Esophagus squamous epithelium (tissue), 5 donors: ENCODE measurements at places on chromosomes 12 and 14. TPM values are rescaled to one million over a fixed set of nuclear protein-coding genes. Genes with fewer than 3 reads are reported as not detected.
A peak's percentile ranks its signal among the peaks of the same experiment; 100 is the strongest.

DNA sequence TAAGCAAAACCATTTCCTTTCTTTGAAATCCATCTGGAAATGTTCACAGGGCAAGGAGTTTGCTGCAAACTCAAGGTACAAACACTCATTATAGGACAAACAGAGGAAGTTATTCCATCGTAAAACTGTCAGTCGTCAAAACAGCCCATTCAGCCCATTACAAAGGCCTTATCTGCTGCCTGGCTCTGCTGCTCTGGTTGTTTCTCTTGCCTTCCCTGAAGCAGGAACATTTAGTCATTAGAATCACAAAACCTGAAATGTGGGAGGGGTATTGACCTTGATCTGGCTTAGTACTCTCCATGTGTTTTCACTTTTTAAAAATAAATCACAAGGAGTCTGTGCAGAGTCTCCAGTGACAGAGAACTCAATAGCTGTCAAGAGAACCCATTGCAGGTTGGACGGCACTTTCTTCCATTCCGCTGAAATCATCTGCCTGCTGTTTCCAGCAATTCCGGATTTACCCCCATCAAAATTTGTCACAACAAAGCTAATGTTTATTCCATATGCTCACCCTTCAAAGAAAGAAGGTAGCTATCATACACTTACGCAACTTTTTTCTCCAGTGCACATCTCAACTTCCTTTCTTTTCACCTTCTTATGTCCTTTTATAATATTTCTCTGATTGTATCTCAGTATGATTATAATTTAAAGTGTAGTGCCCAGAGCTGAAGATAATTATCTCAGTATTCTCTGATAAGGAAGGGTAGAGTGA, 24.6 kb upstream of the ITPR2 start:
- no peak overlapping the region for H3K27ac ChIP-seq
- H3K27me3 ChIP-seq, result no peaks in the 10 kb centered on the region
- H3K4me1 ChIP-seq, result peaks cover 3% of the 10 kb centered on the region
- no peak overlapping the region for H3K4me3 ChIP-seq

DNA sequence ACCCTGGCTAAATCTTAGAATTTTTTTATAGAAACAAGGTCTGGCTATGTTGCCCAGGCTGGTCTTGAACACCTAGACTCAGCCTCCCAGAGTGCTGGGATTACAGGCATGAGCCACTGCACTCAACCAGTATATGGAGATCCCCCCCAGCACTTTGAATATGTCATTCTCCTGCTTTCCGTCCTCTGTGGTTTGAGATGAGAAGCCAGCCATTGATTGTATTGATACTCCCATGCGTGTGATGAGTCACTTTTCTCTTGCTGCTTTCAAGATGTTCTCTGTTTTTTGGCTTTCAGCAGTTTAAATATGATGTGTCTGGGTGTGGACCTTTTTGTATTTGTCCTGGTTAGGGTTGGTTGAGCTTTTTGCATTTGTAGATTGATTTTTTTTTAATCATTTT, 75.2 kb upstream of the DNM1L start:
- H3K36me3 ChIP-seq, result peaks cover 71% of the 10 kb centered on the region
- no peak for DNase-seq
- H3K4me1 ChIP-seq, result peaks cover 23% of the 10 kb centered on the region
- no peaks in the 10 kb centered on the region for H3K27me3 ChIP-seq
- no peak overlapping the region for H3K4me3 ChIP-seq

The AMN gene
- 24.0 TPM for total RNA-seq

GRCh38 chr12:112112409-112113133, 4.0 kb upstream of the NAA25 start:
- no peaks in the 10 kb centered on the region for H3K27me3 ChIP-seq
- H3K4me1 ChIP-seq, result peaks cover 16% of the 10 kb centered on the region
- no peak overlapping the region for H3K4me3 ChIP-seq
- H3K27ac ChIP-seq, result peak overlapping the region; percentile 95
- H3K36me3 ChIP-seq, result no peaks in the 10 kb centered on the region

The GALNT4 gene
- 6.8 TPM for total RNA-seq

DNA sequence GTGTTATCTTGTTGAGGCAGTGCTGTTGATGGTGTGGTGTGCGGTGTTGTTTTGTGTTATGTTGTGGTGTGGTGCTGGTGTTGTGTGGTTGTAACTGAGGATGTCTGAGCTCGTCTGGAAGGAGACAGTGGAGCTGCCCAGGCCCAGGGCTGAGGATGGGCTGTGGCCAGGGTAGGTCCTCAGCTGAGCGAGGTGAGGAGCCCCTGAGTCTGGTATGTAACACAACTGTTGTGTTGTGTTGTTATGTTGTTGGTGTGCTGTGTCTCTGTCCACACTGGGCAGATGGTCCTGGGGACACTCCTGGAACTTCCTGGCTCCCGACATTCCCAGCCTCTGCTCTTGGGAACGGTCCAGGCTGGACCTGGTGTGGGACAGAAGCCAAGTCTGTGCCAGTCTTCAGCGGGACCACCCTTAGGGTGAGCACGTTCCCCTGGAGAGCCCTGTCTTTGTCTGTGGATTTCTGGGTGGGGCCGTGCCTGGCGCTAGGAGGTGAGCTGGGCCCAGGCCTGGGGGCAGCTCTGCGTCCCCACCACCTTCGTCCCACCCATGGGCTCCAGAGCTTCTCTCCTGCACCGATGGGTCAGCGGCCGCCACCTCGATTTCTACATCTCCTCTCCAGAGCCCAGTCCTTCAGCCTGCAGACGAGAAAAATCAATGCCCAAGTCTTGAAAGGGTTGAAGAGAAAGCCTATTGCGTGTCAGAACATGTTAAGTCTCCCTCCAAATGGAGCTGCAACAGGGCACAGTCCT, 27.4 kb upstream of the SFSWAP start:
- H3K27ac ChIP-seq, result no peak overlapping the region
- no peaks in the 10 kb centered on the region for H3K36me3 ChIP-seq
- no peak overlapping the region for H3K4me3 ChIP-seq
- peaks cover 21% of the 10 kb centered on the region for H3K4me1 ChIP-seq
- no peak for DNase-seq

DNA sequence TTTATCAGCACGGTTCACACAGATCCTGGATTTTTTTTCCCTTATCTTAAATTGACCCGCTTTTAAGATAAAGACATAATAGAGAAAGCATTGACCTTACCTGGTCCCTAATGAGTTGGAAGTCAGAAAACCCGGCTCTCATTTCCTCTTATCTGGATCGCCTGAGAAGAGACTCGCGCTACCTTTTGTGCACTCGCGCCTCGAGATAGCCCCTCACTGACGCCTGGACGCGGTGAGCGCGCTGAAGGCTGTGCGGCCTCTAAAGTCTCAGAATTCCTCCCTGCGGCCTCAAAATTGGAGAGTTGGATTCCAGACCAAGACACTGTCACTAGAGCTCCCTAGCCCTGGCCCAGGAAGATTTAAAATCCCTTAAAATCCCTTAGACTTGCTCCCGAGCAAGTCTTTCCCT, 7.0 kb downstream of the NKX2-1 start:
- no peaks in the 10 kb centered on the region for H3K36me3 ChIP-seq
- H3K4me1 ChIP-seq, result peaks cover 18% of the 10 kb centered on the region
- H3K27ac ChIP-seq, result no peak overlapping the region
- peaks cover 29% of the 10 kb centered on the region for H3K27me3 ChIP-seq
- no peak overlapping the region for H3K4me3 ChIP-seq
- DNase-seq, result no peak

GRCh38 chr14:60514741-60515491, 6.0 kb downstream of the SIX6 start:
- H3K27me3 ChIP-seq, result peaks cover 30% of the 10 kb centered on the region
- peak overlapping the region; percentile 22 for H3K4me3 ChIP-seq
- H3K36me3 ChIP-seq, result no peaks in the 10 kb centered on the region
- peaks cover 14% of the 10 kb centered on the region for H3K4me1 ChIP-seq
- no peak overlapping the region for H3K27ac ChIP-seq

GRCh38 chr14:101865288-101865687, 99.1 kb upstream of the DYNC1H1 start:
- peaks cover 3% of the 10 kb centered on the region for H3K36me3 ChIP-seq
- H3K27me3 ChIP-seq, result no peaks in the 10 kb centered on the region
- no peak overlapping the region for H3K27ac ChIP-seq
- no peak overlapping the region for H3K4me3 ChIP-seq
- no peak for DNase-seq

The EGLN3 gene
- total RNA-seq, result 35.1 TPM

The CEBPE gene
- total RNA-seq, result not detected

- no peak overlapping the region for H3K4me3 ChIP-seq
- no peak overlapping the region for H3K27ac ChIP-seq
- peaks cover 5% of the 10 kb centered on the region for H3K4me1 ChIP-seq
- no peaks in the 10 kb centered on the region for H3K36me3 ChIP-seq
- no peaks in the 10 kb centered on the region for H3K27me3 ChIP-seq
Measured at GRCh38 chr12:108101605-108102175, 27.4 kb upstream of the WSCD2 start.

The RESF1 gene
- total RNA-seq, result 40.9 TPM

DNA sequence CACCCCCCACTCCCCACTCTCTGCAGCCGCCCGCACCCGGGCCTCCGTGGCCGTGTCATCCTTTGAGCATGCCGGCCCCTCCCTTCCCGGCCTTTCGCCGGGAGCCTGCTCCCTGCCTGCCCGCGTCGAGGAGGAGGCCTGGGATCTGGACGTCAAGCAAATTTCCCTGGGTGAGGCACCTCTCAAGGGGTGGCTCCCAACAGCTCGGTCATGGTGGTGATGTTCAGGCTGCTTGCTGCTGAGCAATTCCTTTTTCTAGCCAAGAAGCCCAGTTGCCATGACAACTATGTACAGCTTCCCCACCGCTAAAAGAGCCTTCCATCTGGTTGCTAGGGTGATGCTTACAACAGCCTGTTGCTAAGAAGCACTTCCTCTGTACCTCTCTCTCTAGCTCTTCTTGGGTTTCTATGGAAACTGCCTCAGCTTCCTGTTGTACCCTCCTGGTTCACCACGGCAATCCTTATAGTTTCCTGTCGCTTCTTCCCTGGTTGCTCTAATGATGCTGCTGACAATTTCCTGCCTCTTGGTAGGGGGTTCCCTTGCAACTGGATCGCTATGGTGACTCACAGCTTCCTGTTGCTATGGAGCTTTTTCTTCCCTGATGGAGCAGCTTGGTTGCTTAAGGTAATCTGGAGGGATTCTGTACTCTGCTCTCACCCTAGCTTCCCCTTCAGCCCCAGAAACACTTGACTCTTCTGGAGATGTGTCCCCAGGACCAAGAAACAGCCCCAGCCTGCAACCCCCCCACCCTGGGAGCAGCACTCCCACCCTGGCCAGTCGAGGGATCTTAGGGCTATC, 11.0 kb downstream of the ZNF219 start:
- H3K27me3 ChIP-seq, result no peaks in the 10 kb centered on the region
- peaks cover 20% of the 10 kb centered on the region for H3K36me3 ChIP-seq

The ASCL1 gene
- total RNA-seq, result not detected

- peaks cover under 1% of the 10 kb centered on the region for H3K36me3 ChIP-seq
- H3K4me1 ChIP-seq, result peaks cover 3% of the 10 kb centered on the region
- peak overlapping the region; percentile 94 for H3K27ac ChIP-seq
- DNase-seq, result peak; percentile 49
- H3K27me3 ChIP-seq, result no peaks in the 10 kb centered on the region
Measured at GRCh38 chr12:10211940-10212738, 538 bp upstream of the GABARAPL1 start.

The GNG2 gene
- total RNA-seq, result 1.5 TPM

DNA sequence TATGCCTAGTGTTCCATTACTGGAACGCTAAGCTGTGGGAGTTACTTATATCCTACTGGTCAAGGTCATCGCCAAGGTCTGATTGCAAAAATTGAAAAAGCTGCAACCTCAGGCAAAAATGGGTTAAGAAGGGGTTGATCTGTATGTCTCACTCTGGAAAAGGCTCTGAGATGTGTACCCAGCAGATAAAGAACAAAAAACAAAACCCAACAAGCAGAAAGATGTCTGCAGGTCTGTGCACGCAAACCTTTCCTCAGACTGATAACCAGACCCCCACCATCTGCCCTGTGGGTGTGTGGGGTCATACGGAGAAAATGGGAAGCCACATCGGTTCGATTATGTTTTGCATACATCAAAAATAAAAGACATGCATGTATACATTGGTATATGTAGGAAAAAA, 56.4 kb downstream of the TESC start:
- no peaks in the 10 kb centered on the region for H3K36me3 ChIP-seq
- H3K4me1 ChIP-seq, result peaks cover under 1% of the 10 kb centered on the region
- H3K4me3 ChIP-seq, result no peak overlapping the region
- no peak for DNase-seq
- H3K27ac ChIP-seq, result no peak overlapping the region

The GPR132 gene
- 1.9 TPM for total RNA-seq

DNA sequence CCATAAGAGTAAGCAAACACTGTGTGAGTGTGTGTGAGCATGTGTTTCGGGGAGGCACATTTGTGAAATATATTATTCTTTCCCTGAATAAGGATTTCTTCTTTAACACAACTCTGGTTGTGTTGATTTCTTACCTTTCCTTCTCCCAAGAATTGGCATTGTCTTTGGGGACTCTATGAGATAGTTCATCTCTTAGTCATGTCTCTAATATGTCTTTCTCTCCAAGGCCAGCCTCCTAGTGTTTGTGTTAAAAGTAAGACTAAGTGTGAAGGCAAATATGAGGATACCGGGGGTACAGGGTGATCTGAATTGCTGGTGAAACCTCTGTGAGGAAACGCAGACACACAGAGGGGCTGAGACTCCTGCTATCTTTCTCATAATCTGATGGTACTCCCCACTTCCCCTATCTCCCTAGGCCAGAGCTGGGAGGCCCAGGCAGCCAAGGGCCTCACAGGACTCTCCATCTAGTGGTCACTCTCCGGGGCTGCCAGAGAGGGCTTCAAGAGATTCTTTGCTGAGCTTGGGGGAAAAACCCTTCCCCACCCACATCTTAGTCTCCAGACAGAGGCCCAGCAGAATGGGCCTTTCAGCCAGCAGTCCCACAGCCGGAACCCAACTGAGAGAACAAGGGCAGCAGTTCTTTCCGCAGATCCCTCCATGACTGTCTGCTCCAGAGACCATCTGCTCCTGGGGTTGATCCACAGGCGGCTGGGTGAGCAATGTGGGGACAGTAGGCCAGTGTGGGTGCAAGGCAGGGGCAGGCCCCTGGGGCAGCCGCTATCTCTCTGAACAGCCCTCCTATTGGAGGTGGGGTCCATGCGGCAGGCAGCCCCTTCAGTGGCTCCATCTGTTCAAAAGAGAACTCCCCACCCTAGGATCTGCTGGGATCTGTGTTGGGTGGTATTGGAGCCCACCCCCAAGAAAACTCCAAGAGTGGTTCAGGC, 5.8 kb upstream of the HOXC12 start:
- DNase-seq, result no peak
- no peak overlapping the region for H3K4me3 ChIP-seq
- no peak overlapping the region for H3K27ac ChIP-seq
- H3K4me1 ChIP-seq, result no peaks in the 10 kb centered on the region

- H3K36me3 ChIP-seq, result no peaks in the 10 kb centered on the region
- H3K4me3 ChIP-seq, result peak overlapping the region; percentile 94
- H3K27ac ChIP-seq, result no peak overlapping the region
- H3K4me1 ChIP-seq, result peaks cover 9% of the 10 kb centered on the region
- no peaks in the 10 kb centered on the region for H3K27me3 ChIP-seq
Measured at GRCh38 chr14:66509874-66510273, 1.9 kb downstream of the GPHN start.

The C12orf54 gene
- total RNA-seq, result 0.99 TPM

- H3K36me3 ChIP-seq, result no peaks in the 10 kb centered on the region
- no peak overlapping the region for H3K4me3 ChIP-seq
- H3K27me3 ChIP-seq, result no peaks in the 10 kb centered on the region
Measured at GRCh38 chr14:54182419-54183045, 214.3 kb upstream of the CDKN3 start.

GRCh38 chr12:40560848-40561247, 131.4 kb upstream of the CNTN1 start:
- no peaks in the 10 kb centered on the region for H3K4me1 ChIP-seq
- no peaks in the 10 kb centered on the region for H3K36me3 ChIP-seq
- H3K4me3 ChIP-seq, result no peak overlapping the region
- no peak for DNase-seq
